Hematopoietic multipotent progenitor cell treated with erythropoietin and hydrocortisone succinate and interleukin-3 and kit ligand, for 4 days (in vitro differentiated cells): ENCODE measurements at places on chromosomes 1 and 21.
A peak's percentile ranks its signal among the peaks of the same experiment; 100 is the strongest.

GRCh38 chr1:88892357-88892877, 1.1 kb upstream of the GTF2B start:
- DNase-seq: peak; percentile 57

GRCh38 chr1:204041803-204042505, 31.0 kb upstream of the SOX13 start:
- DNase-seq: no peak

DNA sequence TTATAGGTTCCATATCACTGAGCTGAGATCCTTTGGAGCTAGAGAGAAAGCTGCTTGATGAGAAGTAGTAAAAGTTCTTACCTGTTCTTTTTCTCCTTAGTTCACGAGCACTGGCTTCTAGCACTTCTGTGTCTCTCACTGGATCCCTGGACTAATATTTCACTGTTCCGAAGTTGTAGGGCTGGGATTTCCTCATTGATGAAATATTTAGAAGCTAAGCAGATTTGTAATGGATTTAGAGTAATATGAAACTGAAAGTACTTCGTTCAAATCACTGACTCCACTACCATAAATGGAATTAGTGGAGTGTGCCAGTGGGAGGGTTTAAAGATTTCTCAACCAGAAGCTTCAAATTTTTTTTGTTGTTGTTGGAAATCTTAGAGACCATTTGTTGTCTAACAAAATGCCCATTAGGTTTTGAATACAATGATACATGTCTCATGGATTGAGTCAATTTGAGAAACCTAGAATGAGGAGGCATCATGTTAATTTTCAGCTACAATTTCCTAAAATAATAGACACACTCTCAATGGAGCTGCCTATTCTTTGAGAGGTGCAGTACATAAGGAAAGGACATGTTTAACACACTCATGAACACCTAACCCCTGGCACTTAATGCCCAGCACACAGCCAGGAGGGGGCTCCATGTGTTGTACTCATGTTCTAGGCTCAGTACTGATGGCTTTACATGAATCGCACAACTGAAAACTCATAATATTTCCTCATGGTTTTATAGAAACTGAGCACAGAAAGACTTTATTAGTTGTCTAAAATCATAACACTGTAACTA, at the start of gene GBP1:
TSS of gene GBP1 (minus strand) at position 130 of the 790 bp plus-strand sequence. CDS start 1,974 bp downstream, outside the sequence.
- peak; percentile 44 for DNase-seq

GRCh38 chr1:24928689-24929397, 1.2 kb downstream of the RUNX3 start:
- peak; percentile 67 for DNase-seq

DNA sequence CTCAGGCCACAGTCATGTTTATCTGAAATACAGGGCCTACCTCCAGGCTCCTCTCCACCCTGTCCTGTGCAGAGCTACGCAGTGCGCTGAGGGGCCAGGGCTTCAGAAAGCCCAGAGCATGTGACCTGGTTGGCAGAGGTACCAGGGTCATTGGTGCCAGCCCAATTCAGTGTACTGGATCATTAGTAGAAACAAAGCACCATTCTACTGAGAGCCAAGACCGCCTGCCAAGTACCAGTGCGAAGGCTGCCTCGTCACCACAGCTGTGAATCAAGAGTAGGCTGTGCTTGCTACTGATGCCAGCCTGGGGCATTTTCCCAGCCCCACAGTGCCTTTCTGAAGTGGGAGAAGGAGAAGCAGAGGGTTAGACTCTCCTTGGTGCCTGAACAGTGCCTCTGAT, 59.8 kb downstream of the CAPN9 start:
- no peak for DNase-seq

- no peak for DNase-seq
Measured at GRCh38 chr1:3907621-3908165, 7.6 kb upstream of the C1orf174 start.

DNA sequence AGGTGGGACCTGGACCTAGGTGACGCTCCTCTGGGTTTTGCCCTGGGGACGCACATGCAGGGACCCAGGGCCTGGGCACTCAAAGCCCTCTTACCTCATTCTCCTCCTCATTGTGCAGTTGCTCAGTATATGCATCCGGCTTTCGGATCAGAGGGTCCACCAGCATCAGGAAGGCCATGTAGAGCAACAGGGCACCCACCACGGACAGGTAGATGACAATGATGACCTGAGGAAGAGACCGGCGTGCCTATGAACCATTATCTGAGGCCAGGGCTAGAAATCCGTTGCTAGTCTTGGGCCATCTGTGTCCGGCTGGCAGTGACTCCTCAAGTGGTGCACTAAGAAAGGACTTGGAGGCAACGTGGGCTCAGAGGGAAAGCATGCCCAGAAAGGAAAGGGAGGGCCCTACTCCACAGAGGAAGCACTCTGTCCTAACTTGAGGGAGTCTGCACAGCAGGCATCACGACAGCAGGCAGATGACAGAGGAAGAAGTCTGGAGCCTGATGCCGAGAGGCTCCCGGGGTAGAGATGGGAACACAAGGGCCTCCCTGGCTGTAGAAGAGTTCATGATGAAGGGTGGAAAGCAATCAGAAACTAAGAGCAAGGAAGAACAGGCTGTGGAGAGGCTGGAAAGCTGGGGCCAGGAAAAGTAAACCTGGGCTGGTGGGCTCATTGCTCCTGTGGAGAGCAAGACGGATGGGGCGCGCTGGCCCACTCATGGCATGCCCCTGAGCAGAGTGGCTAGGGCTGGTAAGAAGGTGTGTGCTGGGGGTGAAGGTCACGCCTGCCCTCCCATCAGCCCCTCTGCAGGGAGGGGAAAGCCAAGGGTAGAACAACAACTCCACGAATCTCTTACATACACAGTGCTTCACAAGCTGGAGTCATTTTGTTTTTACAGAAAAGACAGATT, 10.3 kb downstream of the TMEM9 start:
- no peak for DNase-seq

GRCh38 chr1:77228836-77229235, 9.6 kb upstream of the PIGK start:
- DNase-seq: peak; percentile 35

- DNase-seq: no peak
Measured at GRCh38 chr1:166272851-166273250, 106.0 kb upstream of the FAM78B start.

GRCh38 chr1:16125483-16125882, 30.4 kb downstream of the EPHA2 start:
- no peak for DNase-seq

GRCh38 chr1:152038871-152039270, 2.1 kb upstream of the S100A11 start:
- DNase-seq: no peak

- no peak for DNase-seq
Measured at GRCh38 chr1:19423130-19423529, 62.2 kb downstream of the CAPZB start.

DNA sequence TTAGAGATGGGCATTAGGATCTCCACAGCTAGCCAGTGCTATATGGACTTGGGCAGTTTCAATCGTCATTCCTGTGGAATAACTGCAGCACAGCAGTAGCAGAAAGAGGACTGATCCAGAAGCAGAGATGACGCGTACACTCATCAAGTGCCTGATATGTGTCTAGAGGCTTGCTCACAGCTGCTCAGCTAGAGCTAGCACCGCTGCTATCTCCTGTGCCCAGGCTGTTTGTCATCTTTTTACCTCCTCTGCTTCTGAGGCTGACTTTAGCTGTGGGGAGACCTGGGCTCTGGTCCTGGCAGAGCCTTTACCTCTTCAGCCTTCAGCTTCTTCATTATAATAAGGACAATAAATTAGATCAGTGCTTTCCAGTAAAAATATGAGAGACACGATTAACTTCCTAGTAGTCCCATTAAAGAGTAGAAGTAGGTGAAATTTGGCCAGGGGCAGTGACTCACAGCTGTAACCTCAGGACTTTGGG, 5.3 kb downstream of the TENT5C start:
- peak; percentile 92 for DNase-seq

- DNase-seq: no peak
Measured at GRCh38 chr1:201004732-201005131, 18.8 kb downstream of the KIF21B start.

DNA sequence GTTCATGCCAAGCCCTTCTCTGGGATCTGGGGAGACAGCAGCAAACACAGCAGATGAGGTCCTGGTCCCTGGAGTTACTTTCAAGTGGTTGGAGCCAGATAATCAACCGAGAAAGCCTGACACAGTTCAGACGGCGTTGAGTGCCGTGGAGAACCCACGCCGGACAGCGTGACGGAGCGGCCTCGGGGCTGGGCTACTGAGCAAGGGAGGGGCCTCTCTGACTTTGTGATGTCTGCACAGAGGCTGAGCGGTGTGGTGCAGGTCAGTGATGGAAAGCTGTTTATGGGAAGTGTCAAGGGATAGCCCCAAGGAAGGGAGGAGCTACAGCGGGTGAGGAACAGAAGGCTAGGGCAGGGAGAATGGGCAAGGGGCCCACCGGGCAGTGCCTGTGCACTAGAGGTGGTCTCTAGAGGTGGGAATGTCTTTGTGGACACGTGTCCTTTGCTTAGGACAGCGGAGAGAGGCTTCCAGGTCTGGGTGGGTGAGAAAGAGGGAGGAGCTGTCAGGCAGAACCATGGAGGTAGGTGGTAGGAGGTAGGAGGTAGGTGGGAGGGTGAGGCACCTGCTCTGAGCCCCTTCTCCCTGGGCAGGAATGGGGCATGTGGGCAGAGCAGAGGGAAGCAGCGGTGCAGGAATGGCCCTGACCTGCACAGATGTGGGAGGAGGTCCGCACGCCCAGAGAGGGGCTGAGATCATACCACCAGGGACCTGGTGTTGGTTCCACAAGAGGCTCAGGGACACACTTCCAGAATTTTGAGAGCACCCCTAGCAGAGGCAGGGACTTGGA, 62.8 kb downstream of the RUNX3 start:
- no peak for DNase-seq

- no peak for DNase-seq
Measured at GRCh38 chr21:17334484-17334883, 178.4 kb upstream of the CXADR start.

DNA sequence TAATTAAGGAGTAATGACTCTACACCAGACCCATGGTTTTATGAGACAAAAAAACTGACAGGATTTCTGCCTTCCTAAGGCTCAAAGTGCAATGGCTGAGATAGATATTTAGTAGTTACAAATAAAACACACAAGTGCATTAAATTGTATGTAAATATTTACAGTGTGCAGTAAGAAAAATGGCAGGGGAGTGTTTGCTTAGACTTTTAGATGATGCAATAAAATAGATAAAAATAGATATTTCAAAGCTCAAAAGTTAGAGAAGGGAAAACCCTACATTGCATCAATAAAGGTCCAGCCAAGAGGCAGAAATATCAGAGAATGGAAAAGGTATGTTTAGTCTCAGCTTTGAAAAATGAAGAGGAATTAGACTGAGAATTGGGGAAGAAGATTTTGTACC, 226.3 kb upstream of the FGGY start:
- DNase-seq: no peak

GRCh38 chr1:33957854-33958253, 94.0 kb downstream of the HMGB4 start:
- no peak for DNase-seq

DNA sequence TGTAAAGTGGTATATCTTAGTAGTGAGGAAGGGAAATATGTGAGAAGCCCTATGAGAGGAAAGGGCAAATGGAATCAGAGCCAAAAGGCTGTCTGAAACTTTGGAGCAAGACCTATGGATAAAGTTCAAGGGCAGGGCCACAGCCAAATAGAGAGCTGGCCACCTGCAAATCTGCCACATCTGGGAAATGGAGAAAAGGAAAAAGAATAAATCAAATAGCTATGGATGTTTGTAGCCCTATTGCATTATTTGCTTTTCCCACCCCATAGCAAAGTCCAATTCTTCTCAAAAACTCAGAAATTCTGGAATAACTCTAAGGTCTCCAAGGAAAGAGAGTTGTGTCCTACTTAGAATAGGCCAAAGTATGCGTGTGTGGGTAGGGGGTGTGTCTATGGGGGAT, 4.0 kb upstream of the HLX start:
- no peak for DNase-seq

GRCh38 chr1:23566304-23566703, 7.0 kb upstream of the ID3 start:
- DNase-seq: no peak

- no peak for DNase-seq
Measured at GRCh38 chr1:178682429-178682828, 42.6 kb upstream of the RALGPS2 start.

DNA sequence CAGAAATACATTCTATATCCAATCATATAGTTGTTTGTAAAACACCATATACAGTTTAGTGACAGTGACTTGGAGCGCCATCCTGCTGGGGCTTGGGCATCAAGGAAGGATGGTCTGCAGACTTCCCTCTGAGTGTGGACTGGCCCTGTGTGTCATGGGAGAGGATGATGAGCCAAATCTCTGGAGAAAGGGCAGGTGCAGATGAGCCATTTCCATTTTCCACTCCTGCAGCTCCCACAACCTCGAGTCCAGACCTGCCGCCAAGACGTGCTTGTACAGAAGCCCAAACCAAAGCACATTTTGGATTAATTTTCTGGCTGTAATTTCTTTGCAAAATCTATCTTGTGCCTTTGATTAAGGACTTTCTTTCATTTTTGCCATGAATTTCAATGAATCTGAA, 48.3 kb upstream of the SLC22A15 start:
- DNase-seq: no peak

DNA sequence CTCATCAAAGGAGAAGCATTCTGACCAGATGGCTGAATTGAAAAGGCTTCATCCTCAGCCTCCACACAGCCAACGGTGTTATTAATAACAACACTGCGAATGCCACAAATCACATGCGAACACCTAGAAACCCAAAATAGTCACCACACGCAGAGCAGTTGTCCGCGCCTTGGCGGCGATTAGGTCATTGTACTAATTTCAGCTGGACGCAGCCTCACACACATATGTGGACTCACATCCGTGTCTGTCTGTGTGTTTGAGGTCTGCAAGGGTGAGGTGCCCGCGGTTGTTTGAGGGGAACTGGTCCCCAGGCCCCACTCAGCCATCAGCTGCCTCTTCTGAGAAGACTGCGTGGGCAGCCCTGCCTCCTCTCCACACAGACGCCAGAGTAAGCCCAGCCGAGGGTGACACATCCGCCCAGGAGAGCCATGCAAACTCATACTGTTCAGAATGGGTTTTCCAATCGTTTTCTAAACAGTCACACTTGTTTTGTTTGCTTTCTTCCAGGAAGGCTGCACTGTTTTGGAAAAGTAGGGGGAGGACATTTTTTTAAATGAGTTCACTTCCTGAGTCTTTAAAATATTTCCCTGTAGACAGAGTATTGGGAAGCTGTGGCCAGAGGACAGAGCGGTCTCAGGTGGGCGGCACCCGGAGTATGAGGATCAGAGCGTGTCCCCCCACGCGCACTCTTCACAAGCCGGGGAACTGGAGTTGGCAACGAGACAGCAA, 53.4 kb downstream of the TOMM20 start:
- DNase-seq: peak; percentile 38

- no peak for DNase-seq
Measured at GRCh38 chr1:241782396-241782795, 65.6 kb upstream of the EXO1 start.
